Mucosa of gallbladder (tissue), 1 donor: ENCODE measurements at places on chromosomes 7 and 10. TPM values are rescaled to one million over a fixed set of nuclear protein-coding genes. Genes with fewer than 3 reads are reported as not detected.

CPVL gene
- total RNA-seq: 22.6 TPM

TCAF2 gene
- 8.9 TPM for total RNA-seq

GRCh38 chr7:92244808-92245486 lies 767 bp downstream of the KRIT1 start:
- DNase-seq: peak; percentile 11

DNA sequence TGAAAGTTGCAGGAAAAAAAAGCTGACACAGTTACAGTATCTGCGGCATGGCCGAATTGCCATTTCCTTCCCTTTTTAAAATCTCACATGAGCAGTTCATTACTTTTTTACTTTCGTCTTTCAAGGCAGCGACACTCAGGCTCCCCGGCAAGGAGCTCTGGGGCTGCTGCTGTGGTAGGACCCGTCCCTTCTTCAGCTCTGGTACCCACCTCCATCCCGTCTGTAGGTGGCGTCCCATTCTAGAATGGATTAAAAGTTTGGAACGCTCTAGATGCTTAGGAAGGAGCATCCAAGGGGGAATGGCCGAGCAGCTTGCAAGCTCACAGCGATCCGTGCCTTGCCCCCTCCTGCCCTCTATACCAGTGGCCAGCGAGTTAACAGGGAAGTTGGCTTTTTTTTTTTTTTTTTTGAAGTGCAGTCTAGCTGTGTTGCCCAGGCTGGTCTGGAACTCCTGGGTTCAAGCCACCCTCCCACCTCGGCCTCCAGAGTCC lies 22.8 kb upstream of the TTYH3 start:
- DNase-seq: no peak

TRPV5 gene
- total RNA-seq: not detected

GRCh38 chr7:111408724-111409123 lies 153.6 kb downstream of the IMMP2L start:
- DNase-seq: no peak

- DNase-seq: no peak
These were observed 11.5 kb downstream of the IKZF1 start for GRCh38 chr7:50315739-50316671.

CLRN3 gene
- 40.8 TPM for total RNA-seq

DNA sequence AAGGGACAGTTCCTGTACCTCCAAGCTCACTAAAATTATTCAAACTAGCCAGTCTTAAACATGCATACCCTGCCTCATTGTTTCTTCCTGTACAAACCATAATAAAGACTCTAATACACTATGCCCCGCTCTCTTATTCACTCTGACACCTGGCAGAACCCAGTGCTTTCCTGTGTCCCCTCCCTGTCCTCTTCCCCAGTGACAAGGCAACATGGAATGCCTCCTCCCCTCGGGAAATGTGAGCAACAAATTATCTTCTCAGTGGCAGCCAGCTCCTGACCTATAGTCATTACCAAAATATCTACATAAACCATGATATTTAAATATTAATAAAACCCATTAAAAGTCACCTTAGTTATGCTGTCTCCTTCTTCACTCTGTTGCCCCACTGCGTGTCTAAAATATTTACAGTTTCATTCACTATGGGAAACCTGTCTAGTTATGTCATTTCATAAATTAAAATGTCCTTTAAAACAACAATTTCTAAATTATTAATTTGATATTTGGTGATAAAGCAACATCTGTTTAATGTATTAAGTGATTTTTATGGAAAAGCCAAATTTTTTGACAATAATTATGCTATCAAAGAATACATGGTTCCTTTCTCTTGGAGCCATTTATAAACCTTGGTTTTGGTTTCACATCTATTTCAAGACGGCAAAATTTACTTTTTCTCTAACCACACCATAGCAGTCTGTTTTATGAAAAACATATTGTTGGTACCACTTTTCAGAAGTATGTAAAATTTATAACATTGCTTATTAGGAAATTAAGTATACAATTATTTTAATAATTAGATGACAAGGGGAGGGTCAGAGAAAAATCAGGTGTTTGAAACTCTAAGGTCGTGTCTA lies 1355.2 kb downstream of the XPNPEP1 start:
- DNase-seq: no peak

CRCP gene
- total RNA-seq: 30.4 TPM

ZNF789 gene
- total RNA-seq: 13.0 TPM

TDRD1 gene
- total RNA-seq: 2.0 TPM

CCDC172 gene
- total RNA-seq: not detected

DNA sequence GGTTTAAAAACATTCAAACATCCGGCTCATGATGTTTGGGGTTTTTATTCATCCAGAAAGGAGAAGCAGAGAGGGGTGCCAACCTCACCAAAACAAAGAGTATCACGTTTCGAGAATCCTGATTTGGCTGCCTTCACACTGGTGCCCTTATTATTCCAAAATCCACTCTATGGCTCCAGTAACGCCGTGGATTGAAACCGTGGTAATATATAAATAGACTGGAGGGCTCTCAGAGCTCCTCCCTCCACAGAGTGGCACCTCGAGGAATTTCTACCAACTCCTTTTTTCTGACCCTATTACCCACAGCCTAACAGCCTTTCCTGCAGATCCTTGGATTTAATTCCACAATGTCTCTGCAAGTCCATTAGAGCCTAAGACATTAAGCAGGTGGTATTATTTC lies 353.6 kb downstream of the CRPPA start:
- no peak for DNase-seq

- no peak for DNase-seq
These were observed 62.4 kb upstream of the PCBD1 start for GRCh38 chr10:70950801-70951200.

CALML5 gene
- total RNA-seq: not detected

DNA sequence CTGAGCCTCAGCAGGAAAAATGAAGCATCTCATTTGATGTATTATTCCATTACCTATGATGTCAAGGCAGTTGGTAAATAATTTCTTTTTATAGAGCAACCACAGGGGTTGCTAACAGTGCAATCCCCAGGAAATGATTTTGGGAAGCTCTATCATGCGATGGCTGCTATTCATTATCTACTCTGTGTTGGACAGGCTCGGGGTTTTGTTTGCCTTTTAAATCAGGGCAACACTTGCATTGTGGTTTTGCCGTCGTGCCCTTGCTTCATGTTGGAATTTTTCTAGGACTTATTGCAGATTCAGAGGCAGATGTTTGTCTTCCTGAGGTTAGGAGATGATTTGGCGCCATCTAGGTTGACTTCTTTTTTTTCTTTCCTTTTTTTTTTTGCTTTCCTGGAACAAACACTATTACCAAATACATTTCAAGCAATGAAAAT lies 128.4 kb downstream of the BICC1 start:
- no peak for DNase-seq

DNA sequence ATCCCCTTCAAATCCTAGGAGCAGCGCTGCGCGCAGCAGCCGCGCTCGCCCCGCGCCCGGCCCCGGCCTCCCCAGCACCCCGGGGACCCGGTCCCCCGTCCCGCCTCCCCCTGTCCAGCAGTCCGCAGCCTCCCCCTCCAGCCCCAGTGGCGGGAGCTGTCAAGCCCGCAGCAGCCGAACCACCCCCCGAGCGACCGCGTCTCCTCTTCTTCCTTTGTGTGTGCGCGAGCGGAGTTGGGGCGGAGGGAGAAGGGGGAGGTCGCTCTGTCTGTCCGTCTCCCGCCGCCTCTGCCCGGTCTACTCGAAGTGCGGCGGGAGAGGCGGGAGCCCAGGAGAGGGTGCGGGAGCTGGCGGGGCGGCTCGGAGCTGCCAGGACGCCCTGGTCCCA lies 375 bp upstream of the CHN2 start:
- DNase-seq: no peak

DNA sequence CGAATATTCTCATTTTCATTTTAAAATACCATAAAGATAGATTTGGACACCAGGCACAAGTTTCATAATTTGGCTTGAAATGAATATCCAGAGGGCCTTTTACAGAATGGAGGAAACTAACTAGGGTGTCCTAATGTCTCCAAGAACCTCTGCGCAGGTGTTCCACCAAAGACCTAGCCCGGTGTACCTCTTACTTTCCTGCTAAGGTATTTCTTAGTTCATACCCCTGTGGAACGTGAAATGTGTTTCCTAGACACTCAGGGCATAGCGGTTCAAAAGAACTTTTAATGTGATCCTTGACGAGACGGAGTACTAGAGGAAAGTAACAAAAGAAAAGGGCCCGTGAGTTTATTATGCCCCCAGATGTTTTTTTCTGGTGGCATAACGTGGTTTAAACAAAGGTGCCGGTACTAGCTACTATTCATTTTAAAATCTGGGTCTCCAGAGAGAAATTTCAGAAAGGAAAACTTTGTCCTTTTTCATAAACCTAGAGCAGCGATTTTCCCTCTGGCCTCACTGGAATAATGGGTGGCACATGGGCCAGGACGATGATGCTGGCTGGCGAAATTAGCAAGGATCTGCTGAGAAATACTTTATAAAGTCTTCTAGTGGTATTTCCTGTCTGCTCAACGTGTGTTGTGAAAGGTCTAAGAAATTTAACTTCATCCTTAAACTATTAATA lies 1.4 kb downstream of the APBB1IP start:
- no peak for DNase-seq

GDF2 gene
- total RNA-seq: not detected

- no peak for DNase-seq
These were observed 48.6 kb upstream of the NEBL start for GRCh38 chr10:20945546-20946332.

UCMA gene
- not detected for total RNA-seq

CDC14C gene
- not detected for total RNA-seq

DNA sequence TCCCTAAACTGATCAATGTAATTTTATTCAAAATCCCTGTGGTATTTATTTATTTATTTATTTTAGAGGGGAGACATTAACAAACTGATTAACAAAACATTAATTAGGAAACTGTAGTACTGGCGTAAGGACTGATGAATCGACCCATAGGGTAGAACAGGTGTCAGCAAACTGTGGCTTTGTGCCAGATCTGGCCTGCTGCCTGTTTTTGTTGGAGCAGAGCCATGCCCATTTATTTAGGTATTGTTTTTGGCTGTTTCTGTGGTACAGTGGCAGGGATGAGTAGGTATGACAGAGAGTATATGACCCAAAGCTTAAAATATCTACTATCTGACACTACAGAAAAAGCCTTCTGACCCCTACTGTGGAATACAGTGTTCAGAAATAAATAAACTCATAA lies 332.5 kb upstream of the ETV1 start:
- peak; percentile 64 for DNase-seq

- no peak for DNase-seq
These were observed 57.8 kb upstream of the LANCL2 start for GRCh38 chr7:55307123-55307916.

ELMO1 gene
- 43.4 TPM for total RNA-seq

IDI2 gene
- total RNA-seq: not detected

- no peak for DNase-seq
These were observed 30.3 kb downstream of the SKIDA1 start for GRCh38 chr10:21495002-21495751.

- DNase-seq: no peak
These were observed 290.7 kb downstream of the CACNA2D1 start for GRCh38 chr7:82152858-82153257.

DNA sequence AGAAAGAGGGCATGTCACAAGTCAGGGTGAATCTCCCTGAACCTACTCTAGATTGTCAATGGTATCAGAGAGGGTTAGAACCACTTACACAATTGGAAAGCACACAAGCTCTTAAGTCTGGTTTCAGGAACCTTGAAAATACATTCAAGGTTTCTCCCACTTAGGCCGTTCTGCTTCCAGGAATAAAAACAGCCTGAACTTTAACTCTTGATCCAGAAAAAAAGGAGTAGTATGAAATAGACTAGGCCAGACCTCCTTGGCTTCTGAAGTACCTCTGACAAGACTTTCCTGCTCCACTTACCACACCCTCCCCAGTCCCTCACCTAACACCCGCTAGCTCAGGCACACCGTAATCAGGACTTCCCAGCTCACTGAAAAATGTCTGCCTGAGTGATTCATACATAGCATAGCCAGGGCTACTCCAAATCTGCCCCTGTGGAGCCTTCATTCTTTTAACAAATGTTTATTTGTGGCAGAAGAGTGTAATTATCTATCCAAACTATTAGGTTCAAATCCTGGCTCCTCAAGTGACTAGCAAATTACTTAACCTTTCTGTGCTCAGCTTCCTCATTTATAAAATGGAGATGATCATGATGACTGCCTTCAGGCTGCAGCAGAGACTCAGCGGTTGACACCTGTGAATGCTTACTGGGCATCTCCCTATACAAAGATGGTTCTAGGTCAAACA lies 30.3 kb upstream of the IL6 start:
- no peak for DNase-seq

DNA sequence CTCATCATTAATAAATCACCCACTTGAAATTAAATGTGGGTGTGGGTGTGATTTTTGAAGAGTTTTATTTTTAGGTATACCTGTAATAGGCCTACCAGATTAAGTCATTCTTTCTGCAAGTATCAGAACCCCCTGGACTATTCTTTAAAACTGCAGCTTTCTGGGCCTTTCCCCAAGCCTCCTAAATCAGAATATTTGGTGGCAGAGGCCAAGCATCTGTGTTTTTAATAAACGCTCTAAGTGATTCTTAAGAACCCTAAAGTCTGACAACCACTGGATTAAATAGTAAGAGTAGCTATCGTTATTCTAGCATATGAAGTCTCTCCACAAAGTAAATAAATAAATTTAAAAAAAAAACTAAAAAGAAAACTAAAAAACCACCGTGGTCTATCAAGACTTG lies 703.0 kb upstream of the NRP1 start:
- no peak for DNase-seq

DNA sequence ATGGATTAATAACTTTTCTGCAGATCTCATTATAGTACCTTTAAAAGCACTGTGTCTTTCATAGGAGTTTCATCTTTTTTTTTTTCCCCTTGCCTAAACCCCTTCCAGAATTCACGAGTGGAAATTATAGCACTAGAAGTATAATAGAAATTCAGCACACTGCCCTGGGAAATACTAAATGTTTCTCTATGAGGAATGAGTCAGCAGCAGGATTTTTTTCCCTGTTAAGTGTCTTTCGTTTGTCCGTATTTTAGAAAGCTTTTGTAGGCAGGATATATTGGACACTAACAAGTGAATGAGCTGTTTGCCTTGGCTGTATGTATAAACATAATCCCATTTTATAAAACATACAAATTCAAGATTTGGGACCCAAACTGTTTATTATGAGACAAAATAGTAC lies 105.8 kb downstream of the EXOC4 start:
- no peak for DNase-seq

SRGN gene
- 91.4 TPM for total RNA-seq

DNA sequence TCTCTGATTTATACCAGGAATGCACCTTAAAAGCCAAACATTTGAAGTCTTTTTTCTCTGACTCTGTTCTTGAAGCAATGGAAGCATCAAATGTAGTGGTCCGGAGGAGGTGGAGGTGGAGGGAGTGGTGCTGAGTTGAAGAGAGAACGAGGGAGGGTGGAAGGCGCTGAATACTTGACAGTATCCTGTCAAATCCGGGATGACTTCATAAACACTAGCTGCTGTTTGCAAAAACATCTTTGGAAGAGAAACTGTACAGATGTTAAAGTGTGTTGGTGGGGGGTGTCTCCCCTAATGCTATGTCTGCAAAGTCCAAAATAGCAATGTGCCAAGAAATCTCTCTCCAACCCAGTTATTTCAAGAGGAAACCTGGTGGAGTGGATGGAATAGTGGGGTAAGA lies 328.5 kb upstream of the AUTS2 start:
- no peak for DNase-seq

GRID2IP gene
- 0.86 TPM for total RNA-seq
